Nephron progenitor cell (in vitro differentiated cells): ENCODE measurements at places on chromosomes 1 and 21.
A peak's percentile ranks its signal among the peaks of the same experiment; 100 is the strongest.

- peak overlapping the region; percentile 74 for H3K27ac ChIP-seq
- H3K4me1 ChIP-seq = peaks cover 9% of the 10 kb centered on the region
- DNase-seq = no peak
These were observed 110.7 kb upstream of the TMEM51 start for GRCh38 chr1:15042866-15043265.

DNA sequence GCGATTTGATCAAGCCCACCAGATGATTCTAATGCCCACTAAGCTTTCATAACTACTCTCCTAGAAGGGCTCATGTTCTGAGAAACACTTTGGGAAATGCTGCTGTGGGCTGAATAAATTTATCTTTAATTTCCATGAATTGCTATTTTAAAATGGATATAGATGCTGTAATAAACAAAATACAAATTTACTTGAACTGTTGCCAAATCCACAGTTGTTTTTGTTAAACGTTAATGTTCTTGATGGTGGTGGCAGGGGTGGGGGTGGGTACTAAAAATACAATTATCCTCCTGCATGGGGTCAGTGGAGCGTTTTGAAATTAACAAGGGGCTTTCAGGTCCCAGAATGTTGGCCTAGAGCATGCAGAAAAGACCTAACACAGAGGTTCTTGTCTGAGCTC is 244.7 kb upstream of the POU3F1 start:
- H3K27ac ChIP-seq = no peak overlapping the region
- H3K4me3 ChIP-seq = peak overlapping the region; percentile 62
- peaks cover 28% of the 10 kb centered on the region for H3K27me3 ChIP-seq
- H3K4me1 ChIP-seq = peaks cover 27% of the 10 kb centered on the region
- H3K36me3 ChIP-seq = no peaks in the 10 kb centered on the region

GRCh38 chr1:30081379-30082102 is 641.8 kb downstream of the MATN1 start:
- peak; percentile 34 for DNase-seq
- H3K4me1 ChIP-seq = peaks cover 21% of the 10 kb centered on the region
- no peak overlapping the region for H3K27ac ChIP-seq

GRCh38 chr1:2967881-2968280 is 53.4 kb upstream of the ACTRT2 start:
- DNase-seq = no peak
- H3K27ac ChIP-seq = no peak overlapping the region
- no peaks in the 10 kb centered on the region for H3K4me1 ChIP-seq
- H3K27me3 ChIP-seq = peaks cover 13% of the 10 kb centered on the region
- H3K36me3 ChIP-seq = no peaks in the 10 kb centered on the region
- H3K4me3 ChIP-seq = no peak overlapping the region

DNA sequence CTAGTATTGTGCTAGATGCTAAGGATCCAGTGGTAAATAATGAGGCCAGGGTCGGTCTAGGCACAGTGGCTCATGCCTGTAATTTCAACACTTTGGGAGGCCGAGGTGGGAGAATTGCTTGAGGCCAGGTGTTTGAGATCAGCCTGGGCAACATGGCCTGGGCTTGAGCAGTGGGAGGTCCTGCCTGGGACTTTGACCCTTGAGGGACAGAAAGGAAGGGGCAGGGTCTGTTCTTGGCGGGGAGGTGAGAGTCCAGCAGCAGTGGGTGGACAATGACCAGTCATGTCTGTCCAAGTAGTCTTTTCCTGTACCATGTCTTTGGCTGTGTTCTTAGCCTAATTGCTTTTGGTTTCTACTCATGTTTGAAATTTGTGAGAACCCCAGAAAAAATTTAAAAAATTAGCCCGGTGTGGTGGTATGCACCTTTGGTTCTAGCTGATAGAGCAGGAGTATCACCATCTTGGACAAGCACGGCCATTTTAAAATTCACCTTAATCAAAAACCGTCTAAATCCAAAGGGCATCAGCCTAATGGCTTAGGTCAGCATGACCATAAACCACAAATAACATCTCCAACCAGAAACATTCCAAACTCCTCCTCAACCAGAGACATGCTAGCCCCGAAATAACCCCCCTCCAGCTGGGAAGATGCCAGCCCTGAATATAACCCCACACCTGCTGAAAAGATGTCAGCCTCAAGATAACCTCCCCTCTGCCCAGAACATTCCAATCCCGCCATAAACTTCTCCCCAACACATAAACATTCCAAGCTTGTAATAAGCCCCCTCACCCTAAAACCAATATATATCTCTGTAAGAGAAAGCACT is 6.8 kb upstream of the AK2 start:
- no peak overlapping the region for H3K27ac ChIP-seq
- H3K4me3 ChIP-seq = peak overlapping the region; percentile 2
- peaks cover 60% of the 10 kb centered on the region for H3K4me1 ChIP-seq
- no peaks in the 10 kb centered on the region for H3K36me3 ChIP-seq
- H3K27me3 ChIP-seq = peaks cover 3% of the 10 kb centered on the region
